ENCODE measurements at places on chromosomes 16 and 17.

DNA sequence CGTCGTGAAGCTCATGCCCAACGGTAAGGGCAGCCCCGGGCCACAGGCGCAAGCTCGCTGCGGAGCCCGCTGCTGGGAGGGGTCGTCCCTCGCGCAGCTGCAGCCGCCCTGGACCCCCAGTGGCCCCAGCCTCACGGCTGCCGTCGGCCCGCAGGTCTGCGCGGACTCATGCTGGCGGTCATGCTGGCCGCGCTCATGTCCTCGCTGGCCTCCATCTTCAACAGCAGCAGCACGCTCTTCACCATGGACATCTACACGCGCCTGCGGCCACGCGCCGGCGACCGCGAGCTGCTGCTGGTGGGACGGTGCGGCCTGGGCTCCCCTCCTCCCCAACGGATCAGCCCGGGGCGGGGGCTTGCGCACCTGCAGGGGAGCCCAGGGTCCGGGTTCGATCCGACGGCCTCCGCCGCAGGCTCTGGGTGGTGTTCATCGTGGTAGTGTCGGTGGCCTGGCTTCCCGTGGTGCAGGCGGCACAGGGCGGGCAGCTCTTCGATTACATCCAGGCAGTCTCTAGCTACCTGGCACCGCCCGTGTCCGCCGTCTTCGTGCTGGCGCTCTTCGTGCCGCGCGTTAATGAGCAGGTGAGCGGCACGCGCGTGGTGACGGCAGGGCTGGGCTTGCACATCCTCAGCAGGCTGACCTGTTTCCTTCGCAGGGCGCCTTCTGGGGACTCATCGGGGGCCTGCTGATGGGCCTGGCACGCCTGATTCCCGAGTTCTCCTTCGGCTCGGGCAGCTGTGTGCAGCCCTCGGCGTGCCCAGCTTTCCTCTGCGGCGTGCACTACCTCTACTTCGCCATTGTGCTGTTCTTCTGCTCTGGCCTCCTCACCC is 5.8 kb downstream of the SLC5A2 start:
- DNase-seq, result no peak

DNA sequence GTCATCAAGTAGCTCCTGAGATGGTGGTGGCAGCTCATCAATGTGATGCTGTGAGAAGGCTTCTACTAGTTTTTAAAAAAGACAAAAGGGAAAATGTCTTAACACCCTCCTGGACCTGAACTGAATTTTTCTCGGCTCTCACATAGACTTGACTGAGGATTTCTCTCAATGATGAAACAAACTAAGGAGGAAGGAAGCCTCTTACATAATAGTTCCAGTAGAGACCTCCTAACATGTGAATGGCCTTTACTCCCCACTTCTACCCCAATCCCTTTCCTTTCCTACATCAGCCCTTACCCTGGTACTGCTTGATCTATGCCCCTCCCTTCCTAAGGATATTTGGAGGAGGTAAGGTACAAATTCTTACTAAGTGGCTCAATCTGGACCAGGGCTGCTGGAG is 54.8 kb upstream of the MTMR4 start:
- no peak for DNase-seq

GRCh38 chr16:62573466-62573865 is 537.2 kb upstream of the CDH8 start:
- DNase-seq, result no peak

DNA sequence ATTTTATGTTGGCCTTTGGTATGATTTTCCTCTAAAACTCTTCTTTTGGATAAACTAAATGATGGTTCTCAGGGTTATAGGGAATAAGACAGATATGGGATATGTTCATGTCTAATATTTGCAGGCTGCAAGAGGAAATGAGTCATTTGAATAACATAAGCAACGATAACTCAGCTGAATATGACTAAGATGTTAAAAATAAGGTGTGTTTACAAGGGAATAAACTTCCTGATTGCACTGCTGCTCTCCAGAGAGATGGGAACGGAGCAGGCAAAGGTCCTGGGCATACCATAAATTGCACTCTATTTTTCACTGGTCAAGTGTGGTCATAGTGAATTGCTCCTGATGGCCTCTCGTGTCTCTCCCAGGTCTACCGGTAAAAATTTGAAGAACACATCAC is 666.2 kb downstream of the TOX3 start:
- DNase-seq, result no peak

DNA sequence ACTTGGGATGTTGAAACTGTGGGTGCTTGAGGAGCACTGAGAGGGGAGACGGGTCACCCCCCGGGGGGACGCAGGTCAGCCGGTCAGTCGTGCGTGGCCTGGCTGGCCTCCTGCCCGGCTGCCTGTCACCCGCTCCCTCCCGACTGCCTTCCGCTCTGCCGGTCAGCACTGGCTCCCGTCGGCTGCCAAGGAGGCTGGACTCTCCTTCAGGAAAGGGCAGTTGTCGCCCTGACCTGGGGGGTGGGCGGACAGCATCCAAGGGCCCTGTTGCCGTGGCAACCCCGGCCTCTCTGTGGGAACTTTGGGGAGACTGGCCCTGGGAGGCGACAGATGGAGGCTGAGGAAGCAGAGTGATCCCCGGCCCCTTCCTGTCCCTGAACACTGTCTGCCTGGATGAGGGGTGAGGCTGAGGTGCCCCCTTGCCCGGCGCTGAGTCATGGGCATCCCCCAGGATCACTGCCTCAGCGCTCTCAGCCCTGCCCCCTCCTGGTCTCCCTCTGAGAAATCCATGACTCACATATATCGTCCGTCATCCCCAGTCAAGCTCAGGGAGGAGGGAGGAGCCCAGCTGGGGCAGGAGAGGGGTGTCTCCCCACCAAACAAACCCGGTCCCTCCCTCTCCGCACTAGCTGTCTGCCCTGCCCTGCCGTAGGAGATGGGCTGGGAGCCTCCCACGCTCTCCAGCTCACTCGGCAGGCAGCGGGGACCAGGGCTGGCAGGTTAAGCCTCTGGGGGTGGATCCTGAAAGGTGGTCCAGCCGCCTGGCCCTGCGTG is at the start of gene ADGRG1:
TSS of gene ADGRG1 (plus strand) at position 623 of the 774 bp plus-strand sequence. CDS start 21,658 bp downstream, outside the sequence.
- peak; percentile 64 for DNase-seq

DNA sequence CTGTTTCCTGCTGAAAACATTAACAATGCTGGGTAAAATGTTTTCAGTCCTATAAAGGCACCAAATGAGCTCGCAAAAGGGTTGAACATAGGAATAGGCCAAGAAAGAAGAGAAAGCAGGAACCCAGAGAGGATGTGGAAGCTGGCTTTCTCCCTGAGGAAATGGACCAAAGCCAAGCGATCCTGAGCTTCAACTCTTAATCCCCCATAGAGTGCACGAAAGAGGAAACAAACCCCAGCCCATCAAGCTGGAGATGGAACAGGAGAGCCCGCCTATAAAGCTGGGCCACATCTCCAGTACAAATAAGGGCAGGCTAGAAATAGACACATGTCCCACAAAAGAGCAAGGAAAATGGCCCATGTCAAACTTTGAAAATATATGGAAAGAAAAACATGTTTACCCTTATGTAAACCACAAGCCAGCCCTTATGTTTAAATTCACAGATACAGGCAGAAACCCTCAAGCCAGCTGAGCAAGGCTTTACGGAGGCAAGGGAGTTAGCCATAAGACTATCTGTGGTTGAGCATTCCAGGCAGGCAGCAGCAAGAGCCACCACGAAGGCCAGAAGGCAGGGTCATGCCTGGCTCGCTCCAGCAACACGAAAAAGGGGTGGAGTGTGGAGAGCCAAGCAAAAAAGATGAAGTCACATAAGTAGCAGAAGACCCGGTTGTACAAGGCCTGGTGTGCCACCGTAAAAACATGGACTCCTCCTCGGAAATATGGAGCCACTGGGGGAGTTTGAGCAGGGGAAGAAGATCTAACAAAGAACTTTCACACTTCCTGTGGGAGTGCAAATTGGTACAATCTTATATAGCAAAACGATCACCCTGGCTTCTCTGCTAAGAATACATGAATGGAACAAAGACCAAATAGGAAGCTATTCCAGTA is 27.8 kb downstream of the COPRS start:
- DNase-seq, result no peak

DNA sequence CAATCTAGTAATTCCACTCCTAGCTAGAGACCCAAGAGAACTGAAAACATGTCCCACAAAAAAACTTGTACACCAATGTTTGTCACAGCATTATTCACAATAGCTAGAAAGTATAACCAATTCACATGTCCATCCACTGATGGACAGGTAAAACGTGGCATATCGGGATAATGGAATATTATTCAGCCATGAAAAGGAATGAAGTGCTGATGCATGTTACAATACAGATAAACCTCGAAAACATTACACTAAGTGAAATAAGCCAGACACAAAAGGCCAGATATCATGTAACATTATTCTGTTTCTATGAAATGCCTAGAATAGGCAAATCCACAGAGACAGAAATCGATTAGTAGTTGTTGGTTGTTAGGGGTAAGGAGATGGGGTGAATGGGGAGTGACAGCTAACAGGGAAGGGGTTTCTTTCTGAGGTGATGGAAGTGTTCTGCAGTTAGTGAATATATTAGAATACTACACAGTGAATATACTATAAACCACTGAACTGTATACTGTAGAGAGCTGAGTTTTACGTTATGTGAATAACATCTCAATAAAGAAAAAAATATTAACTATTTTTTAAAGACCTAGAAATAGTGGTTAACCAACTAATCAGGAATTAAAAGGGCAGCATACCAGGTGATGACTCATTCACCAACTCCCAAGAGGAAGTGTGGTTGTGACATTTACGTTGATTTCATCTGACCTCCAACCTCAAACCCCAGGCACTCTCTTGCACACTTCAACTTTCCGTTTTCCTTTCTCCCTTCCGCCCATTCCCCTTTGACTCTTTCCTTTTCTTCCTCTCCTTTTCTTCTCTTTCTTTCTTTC is 48.6 kb downstream of the GAS7 start:
- no peak for DNase-seq

DNA sequence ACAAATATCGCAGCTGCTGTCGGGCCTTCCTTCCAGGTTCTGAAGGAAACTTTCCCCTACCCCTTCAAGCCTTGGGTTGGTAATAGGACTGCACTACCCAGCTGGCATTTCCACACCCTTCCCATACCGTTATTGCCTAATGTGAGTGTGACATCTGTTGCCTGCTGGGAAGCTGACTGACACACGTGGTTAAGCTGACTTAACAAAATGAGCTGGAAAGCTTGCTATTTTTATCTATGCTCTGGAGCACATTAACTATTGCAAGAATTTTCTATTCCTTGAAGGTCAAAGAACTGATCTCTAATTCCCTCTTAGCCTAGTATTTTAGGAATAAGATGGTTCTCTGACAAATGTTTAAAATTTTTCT is 79.5 kb downstream of the PMP22 start:
- no peak for DNase-seq

GRCh38 chr16:24255456-24256371 is at the start of gene CACNG3:
Gene CACNG3, plus strand, starts transcription at chr16:24256335. Its CDS starts 420 bp downstream, at chr16:24256755.
- no peak for DNase-seq

GRCh38 chr16:835373-835772 is 34.8 kb upstream of the GNG13 start:
- no peak for DNase-seq

GRCh38 chr16:68272507-68273209 is 8.3 kb downstream of the SLC7A6 start:
- DNase-seq, result peak; percentile 7

DNA sequence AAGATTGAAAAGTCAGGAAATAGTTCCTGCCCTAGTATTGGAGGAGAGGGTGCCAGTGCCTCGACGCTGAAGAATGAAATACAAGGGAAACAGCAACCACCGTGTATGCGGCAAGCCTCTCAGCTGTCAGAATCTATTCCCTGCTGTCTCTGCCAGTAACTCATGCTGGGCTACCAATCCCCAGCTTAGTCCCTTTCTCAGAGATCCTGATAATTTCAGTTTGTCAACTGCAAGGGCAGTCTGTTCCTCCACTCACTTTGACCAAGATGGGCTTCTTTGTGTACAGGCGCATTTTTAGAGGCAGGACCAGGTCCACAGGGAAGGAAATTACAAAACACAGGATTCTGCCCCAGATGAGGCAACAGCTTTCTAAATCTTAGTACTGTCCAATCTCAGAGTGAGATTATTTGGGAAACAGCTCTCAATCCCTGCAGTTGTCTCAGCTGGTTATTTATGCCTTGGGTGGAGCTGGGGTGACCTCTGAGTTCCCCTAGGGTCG is 1.3 kb downstream of the NQO1 start:
- no peak for DNase-seq

DNA sequence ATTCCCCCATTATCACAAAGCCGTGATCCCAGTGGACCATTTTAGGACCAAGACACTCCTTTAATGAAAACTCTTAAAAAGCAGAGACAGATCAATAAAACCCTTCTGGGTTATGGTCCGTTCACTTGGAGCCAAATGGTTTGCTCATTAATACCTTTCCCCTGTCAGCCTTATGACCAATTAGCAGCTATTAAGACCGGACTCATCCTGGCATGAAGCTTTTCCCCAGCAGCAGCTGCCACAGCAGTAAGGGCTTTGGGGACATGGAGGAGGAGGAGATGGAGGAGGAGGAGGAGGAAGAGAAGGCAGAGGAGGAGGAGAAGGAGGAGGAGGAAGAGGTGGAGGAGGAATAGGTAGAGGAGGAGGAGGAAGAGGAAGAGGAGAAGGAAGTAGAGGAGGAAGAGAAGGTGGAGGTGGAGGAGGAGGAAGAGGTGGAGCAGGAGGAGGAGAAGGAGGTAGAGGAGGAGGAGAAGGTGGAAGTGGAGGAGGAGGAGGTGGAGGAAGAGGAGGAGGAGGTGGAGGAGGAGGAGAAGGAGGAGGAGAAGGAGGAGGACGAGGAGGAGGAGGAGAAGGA is 50.1 kb upstream of the IRX3 start:
- no peak for DNase-seq

GRCh38 chr16:53812914-53813313 is 109.0 kb downstream of the FTO start:
- no peak for DNase-seq

GRCh38 chr16:81041696-81042095 is 6.1 kb downstream of the ATMIN start:
- DNase-seq, result no peak
